NCI-H2081 treated with DMSO at 0.1 percent for 48 hours (cell line): ENCODE measurements at places on chromosomes 1 and 21.
A peak's percentile ranks its signal among the peaks of the same experiment; 100 is the strongest.

- no peak for DNase-seq
Measured at GRCh38 chr1:26789931-26790330, 2.2 kb downstream of the PIGV start.

GRCh38 chr1:225828706-225829345 is 18.9 kb downstream of the EPHX1 start:
- DNase-seq = no peak

- no peak for DNase-seq
Measured at GRCh38 chr1:48760857-48761256, 15.8 kb downstream of the BEND5 start.

DNA sequence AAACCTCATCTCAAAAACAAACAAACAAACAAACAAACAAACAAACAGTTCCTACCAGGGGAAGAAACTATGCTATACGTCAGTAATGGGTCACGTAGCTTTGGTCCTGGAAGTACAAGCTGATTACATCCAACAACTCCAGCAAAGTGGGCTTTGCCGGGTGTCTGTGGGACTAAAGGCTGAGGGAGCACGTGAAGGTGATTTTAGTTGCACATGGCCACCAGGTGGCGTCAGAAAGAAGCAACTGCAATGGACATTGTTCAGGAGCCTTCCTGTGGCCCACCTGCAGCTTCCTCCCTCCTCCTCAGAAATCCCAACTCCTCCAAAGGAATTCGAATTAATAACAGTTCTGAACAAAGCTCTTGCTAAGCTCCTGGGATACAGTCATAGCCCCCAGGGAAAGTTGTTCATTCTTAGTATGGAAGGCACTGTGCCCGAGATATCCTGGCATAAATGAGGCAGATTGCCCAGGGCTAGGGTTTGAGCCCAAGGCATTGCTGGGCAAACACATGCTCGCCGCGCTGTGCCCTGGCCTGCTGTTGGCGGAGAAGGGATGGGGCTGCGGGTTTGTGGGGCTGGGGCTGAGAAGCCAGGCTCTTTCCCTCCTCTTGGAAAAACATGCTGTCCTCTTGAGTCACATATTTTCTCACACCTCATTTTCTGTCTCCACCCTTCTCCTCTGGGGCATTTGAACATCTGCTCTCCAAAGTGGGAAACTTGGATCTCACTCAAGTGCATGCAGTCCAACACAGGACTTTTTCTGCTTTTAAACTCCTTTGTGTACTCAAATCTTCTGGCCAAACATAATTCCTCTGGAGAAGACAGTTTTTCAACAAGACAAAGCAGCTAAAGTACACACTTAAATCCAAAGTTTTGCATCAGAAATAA is 28.6 kb downstream of the AKNAD1 start:
- no peak for DNase-seq

DNA sequence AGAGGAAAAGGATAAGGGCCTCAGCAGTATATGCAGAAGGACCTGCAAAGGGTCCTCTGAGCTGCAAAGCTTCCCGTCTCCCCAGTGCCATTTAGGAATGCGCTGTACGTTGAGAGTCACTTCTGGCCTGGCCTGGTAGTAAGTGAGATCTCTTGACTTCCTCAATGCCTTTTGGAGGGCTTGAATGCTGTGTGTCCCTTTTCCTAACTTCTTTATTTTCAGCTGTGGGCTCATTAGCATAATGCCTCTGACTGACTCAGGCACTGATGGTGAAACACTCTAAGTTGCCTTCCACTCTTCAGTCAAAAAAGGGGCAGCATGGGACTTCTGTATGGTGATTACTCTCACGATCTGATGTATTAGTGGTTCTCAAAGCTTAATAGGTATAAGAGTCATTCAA is 49.9 kb downstream of the XCL1 start:
- DNase-seq = no peak

DNA sequence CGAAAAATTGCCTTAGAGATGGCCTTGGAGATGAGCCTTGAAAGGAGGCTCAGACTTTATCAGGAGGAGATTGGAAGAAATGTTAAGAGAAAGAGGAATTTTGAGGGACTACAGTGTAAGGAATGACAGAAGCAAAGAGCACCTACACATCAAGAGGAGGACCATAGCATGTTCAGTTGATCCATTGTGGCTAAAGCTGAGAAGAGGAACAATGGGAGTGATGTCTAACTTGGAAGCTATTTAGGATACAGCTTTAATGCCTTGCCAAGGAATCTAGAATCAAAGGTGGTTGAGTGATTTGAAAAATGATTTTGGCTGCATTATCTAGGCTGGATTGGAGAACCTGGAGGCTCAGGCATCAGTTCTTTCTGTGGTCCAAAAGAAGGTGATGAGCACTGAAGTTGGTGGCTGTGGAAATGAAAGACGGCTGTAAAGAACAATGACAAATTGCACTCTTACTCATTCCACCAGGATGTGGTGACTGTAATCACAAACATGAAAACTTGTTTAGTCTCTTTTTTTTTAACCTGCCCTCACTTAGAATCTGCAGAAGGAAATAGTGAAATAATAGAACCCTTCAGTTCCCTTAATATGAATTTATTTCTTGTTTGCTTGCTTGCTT is 11.3 kb downstream of the FAM20B start:
- DNase-seq = no peak

GRCh38 chr1:56256153-56257000 is 323.0 kb downstream of the PLPP3 start:
- no peak for DNase-seq

DNA sequence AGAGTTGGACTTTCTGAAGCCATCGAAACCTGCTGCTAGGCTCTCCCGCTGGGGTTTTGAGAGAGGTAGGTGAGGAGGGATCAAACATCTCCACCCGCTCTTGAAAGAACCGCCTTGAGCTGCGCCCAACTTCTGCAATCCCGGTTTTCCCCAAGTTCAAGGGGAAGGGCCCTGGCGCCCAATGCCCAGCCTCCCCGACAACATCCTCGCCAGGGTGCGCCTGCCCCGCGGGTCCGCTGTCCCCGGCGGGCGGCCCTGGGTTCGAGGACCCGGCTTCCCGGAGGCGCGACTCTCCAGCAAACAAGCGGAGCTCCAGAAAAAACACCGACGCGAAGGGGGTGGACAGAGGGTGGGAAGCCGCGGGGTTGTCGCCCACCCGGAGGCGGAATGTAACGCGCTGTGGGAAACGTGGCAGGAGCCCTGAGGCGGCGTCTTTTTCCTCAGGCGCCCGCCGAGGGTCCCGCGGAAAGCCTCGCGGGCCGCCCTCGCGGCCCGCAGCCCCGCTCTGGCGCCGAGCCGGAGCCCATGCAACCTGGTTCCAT is 607 bp downstream of the BTG3 start:
- no peak for DNase-seq

DNA sequence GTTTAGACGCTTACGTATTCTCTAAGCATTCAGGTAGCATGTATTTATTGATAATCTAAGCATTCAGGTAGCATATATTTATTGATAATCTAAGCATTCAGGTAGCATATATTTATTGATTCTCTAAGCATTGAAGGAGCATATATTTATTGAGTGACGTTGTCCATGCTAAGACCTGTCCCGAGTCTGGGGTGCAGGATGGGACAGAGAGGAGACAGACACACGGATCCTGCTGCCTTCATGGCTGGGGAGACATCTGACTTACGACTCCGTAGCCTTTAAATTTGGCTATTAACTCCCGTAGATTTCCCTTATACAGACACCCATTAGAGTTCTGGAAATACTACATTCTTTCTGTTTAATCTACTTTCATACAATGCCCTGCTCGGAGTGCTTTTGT is 982 bp downstream of the SCCPDH start:
- no peak for DNase-seq

GRCh38 chr1:107523061-107523460 is 382.2 kb downstream of the NTNG1 start:
- DNase-seq = no peak

- DNase-seq = no peak
Measured at GRCh38 chr1:32361308-32361673, 994 bp downstream of the FAM229A start.

- no peak for DNase-seq
Measured at GRCh38 chr1:154414606-154415005, 9.5 kb downstream of the IL6R start.

- no peak for DNase-seq
Measured at GRCh38 chr21:29433366-29434059, 134.8 kb downstream of the BACH1 start.

DNA sequence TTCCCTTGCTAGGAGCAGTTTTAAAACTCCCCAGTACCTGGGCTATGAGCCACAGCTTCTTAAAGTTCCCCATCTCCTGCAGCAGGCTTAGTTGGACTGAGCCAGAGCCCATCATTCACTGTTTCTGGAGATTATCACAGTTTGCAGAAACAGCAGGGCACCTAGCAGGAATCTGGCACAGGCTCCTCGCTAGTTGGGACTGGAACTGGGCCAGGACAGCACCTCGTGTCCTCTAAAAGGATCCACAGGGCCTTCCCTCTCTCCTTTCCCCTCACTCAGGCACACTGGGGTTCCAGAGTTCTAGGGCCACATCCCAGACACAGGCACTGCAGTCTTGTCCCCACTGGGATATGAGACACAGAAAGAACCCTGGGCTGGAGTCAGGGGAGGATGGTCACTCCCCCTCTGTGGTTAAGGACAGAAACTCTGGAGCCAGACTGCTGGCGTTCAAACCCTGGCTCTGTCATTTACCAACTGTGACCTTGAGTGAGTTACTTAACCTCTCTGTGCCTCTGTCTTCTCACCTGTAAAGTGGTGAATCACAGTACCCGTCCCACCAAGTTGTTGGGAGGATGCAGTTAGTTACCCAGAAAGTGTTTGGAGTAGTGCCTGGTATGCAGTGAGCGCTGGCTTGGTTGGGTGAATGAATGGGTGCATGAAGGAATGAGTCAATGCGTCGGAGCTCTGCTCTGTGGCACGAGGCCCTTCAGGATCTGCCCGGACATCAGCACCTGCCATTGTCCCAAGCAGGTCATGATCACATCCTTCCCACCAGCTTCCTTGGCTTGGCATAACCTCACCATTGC is 18.8 kb upstream of the ECE1 start:
- DNase-seq = peak; percentile 39

GRCh38 chr1:213017447-213018273 is 2.0 kb upstream of the ANGEL2 start:
- DNase-seq = no peak

DNA sequence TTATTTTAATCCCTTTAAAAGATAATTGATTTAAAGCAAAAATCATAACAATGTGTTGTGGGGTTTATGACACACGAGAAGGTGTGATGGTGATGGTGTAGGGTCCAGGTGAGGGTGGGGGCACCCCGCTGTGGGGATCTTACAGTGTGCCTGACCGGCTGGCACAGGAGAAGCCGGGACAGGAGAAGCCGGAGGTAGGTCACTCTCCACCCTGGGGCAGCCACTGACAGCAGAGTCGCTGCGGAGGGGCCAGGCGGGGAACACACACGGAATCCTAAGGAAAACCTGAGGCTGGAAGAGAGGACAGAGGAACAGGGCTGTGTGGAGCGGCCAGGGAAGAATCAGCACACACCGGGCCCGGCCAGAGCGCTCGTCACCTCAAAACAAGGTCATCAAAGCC is 4.3 kb upstream of the LRRC3 start:
- no peak for DNase-seq

DNA sequence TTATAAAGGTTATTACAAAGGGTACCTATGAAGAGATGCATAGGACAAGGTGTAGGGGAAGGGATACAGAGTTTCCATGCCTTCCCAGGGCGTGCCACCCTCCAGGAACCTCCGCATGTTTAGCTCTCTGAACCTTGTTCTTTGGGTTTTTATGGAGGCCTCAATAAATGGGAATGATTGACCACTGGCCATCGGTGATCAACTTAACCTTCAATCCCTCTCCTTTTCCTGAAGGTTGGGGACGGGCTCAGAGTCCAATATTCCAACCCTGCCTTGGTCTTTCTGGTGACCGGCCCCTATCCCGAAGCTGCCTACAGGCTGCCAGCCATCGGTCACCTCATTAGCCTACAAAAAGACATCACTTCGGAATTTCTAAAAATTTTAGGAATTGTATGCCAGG is 11.7 kb downstream of the CD244 start:
- DNase-seq = no peak

DNA sequence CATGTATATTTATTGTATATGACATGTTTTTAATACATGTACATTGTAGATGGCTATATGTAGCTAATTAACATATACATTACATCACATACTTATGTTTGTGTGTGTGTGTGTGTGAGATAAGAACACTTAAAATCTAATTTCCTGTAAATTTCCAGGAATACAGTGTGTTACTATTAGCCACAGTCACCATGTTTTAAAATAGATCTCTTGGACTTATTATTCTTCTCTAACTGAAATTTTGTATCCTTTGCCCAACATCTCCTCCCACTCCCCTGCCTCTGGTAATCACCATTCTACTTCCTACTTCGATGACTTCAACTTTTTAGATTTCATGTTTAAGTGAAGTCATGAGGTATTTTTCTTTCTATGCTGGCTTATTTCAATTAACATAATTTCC is 64.8 kb downstream of the FCRL5 start:
- no peak for DNase-seq

DNA sequence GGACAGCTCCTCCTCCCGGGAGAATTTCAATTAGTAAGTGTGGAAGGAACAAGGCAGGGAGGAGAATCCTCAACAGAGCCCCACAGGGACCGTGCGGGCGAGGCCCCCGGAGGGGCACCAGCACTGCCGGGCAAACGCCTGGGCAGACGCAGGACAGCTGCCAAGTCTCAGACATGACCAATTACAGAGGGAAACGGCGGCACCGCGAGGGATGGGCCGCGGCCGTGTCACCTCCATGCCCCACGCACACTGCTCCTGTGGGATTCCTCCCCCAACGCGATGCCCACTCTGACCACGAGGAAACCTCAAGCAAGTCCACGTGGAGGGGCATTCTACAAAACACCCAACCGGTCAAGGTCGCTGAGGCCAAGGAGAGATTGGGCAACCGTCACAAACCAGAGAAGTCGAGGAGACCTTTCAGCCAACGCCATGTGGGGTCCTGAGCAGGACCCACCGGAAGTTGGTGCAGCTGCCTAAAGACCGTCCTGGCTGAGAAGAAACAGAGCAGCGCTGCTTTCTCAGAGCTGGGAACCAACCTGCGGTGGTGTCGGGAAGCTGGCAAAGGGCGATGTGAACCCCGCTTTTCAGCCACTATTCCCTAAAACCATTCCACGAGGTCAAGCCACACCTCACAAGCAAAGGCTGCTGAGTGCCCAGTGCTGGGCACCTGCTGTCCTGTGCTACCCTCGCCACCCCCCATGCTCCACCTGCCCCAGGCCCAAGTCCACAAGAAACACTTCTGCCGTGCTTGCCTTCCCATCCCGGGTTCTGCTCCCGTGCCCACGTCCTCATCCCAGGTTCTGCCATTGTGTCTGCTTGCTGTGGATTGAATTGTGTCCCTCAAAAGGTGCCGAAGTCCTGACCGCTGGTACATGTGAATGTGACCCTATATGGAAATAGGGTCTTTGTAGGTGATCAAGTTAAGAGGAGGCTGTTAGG is 1.4 kb upstream of the KRTAP10-4 start:
- DNase-seq = no peak

- no peak for DNase-seq
Measured at GRCh38 chr21:44380876-44381275, 27.5 kb downstream of the TRPM2 start.

DNA sequence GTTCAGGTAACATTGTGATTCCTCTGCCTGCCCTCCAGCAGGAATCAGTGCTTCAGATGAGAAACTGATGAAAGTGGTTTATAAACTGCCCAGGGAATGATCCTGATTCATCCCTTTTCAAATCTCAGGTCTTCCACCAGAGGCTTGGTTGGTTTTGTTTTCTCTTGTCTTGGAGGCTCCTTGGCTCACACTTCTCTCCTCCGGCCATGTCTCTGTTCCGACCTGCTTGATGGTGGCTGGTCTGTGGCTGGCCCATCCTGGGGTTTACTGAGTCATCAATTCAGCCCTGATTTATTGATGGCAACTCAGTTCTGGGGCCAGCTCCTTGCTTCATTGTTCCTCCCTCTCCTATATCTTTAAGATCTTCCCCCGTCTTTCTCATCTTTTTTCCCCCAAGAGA is 56.6 kb upstream of the SLC2A1 start:
- no peak for DNase-seq

GRCh38 chr1:174791863-174792262 is 207.9 kb upstream of the CACYBP start:
- DNase-seq = no peak
